Activated CD4-positive, alpha-beta memory T cell treated with anti-CD3 and anti-CD28 coated beads for 36 hours (primary cell): ENCODE measurements at places on chromosomes 1 and 21.

DNA sequence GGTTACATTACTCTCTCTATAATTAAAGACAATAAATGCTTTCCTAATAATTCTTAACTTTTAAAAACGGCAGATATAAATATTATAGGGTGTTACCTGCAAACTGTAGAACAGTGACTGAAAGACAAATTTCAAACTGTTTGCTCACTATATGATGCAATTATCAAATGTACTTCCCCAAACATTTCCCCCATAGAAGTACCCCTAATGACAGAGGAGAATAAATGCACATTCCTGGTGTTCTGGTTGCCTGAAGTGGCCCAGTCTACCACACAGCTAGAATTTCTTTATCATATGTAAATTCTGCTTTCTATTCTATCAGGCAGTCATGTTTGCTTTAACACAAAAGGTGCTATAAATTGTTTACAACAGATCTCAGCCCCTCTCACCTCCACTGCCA, 70.4 kb downstream of the VAV3 start:
- no peak for DNase-seq

DNA sequence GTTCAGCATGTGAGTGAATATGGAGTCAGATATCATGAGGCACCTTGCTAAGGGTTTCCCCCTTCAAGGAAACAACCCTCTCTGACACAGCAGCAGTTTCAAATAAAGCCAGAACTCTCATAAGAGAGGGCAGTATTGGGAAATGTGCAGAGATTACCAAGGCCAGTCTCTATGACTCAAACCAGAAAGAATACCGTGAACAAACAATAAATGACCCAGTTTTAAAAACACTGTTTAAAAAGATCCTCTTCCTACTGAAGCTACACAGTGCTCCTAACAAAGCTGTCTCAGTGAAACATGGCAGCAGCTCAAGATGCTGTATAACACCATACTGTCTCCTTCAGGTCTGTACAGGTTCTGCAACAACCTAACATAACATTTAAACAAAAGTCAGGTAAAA, 102.6 kb downstream of the KIAA0319L start:
- DNase-seq: no peak

DNA sequence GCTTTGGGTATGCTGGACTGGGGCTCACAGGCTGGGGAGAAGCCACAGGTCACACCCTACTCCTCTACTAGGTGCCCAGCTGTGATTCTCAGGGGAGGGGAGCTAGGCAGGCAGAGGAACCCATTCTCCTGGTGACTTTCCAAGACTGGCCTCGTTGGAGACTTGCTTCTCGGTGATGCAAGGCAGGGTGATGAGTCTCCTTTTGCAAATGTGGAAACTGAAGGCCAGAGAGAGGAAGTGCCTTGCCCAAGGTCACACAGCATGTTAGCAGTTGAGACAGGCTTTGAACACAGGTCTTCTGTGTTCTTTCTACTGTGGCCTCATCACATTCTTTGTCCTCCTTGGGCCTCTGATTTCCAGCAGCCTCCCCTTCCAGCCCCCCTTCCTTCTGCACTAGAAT, 20.5 kb upstream of the C1QA start:
- DNase-seq: no peak

DNA sequence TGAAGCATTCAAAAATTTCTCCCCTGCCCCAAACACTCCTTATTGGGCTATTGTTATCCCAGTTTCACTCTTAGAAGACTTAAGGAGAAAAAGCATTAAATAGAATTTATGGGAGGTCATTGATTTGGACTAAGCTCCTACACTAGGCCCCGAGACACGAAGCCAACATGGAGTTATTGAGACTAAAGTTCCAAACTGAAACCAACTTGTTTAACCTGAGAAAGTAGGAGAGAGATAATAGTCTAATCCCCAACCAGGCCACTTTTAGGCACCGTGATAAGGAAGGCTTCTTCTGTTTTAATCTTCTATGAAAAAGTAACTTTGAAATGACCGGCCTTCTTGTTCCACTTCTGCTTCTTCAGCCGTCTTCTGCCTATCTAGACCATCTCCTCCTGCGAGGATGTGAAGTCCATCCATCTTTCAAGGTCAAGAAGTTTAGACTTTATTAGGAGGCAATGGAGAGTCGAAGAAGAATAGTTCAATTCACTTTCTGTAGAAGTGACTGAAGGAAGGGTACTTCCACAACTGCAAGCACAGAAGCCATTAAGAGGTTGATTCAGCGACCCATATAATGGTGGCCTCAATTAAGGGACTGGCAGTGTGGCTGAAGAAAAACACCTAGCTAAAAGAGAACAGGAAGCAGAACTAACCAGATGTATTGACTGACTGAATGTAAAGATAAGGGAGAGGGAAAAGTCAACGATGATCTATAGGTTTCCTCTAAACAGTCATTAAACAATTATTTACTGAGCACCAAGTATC, 428.8 kb downstream of the SMYD3 start:
- no peak for DNase-seq

DNA sequence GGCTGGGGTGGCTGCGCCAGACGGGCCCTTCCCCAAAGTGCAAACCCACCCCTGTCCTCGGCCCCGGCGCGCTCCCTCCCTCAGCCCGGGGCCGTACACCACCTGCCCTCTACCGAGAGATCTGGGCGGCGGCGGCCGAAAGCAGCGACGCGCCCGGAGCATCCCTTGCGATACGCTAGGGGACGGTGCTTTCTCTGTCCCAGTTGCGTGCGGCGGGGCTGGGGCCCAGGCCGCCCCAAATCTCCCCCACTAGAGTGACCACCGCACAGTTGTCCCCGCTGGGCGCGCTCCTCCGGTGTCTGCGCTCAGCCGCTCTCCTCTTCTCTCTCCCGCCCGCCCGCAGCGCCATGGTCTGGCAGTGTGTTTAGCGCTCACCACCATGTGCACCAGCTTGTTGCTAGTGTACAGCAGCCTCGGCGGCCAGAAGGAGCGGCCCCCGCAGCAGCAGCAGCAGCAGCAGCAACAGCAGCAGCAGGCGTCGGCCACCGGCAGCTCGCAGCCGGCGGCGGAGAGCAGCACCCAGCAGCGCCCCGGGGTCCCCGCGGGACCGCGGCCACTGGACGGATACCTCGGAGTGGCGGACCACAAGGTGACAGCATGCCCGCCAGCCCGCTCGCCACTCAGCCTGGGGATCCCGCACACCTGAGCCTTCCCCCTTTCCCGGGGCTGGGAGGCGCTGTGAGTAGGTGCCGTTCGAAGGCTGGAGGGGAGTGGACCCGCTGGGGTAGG, 1.0 kb downstream of the ST6GALNAC5 start:
- DNase-seq: peak; percentile 40

DNA sequence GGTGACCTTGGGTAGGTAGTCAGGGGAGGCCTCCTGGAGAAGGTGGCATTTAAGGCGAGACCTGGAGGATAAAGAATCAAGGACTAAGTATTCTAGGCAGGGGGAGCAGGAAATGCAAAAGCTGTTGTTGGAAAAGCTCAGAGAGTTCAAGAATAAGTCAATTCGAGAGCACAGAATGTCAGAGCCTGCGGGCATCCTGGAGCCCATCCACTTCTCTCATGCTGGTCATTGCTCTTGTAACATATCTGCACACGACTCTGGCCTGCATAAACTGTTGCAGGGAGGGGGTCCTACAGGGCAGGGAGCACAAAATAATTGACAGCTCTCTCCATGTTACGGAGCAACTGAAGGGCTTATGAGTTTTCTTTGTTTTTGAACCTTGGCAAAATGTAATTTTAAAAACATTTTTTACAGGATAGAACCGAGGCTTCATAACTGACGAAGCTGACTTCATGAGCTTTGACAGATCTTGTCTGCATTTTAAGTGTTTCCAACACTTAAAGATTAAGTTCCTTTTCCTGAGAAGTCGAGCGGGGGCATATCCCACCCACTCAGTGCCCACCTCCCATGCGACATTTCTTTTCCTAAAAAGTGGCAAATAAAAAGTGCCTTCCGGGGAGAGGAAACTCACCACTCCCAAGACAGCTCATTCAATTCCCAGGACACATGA, 4.2 kb downstream of the PLA2G5 start:
- DNase-seq: no peak

- no peak for DNase-seq
Observed at GRCh38 chr21:22575165-22575584, 1577.0 kb downstream of the NCAM2 start.
